ENCODE measurements at places on chromosomes 1 and 21. TPM values are rescaled to one million over a fixed set of nuclear protein-coding genes. Genes with fewer than 3 reads are reported as not detected.

- peaks cover 9% of the 10 kb centered on the region for H3K27me3 ChIP-seq
- no peak overlapping the region for H3K27ac ChIP-seq
- no peak for DNase-seq
- H3K4me3 ChIP-seq, result no peak overlapping the region
- H3K4me1 ChIP-seq, result no peaks in the 10 kb centered on the region
Measured at GRCh38 chr21:42063571-42064521, 7.3 kb upstream of the UMODL1 start.

DNA sequence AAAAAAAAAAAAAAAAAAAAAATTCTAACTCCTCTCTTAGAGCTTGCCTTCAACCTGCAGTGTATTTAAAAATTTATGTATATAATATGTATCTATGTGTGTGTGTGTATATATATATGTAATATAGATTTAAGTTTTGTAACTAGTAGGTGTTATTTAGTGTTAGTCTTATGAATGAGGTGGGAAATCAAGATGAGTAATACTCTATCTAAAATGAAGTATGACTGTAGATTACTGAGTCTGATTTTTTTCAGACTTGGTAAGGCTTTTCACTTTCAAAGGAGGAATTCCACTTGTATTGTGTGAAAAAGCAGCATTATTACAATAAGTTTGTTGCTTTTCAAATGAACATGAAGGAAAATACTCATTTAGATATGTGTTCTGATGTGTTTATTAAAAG lies 5.4 kb upstream of the DNM3 start:
- peaks cover 5% of the 10 kb centered on the region for H3K27me3 ChIP-seq
- no peak for DNase-seq
- H3K4me3 ChIP-seq, result no peak overlapping the region
- H3K36me3 ChIP-seq, result no peaks in the 10 kb centered on the region
- no peak overlapping the region for H3K27ac ChIP-seq

DNA sequence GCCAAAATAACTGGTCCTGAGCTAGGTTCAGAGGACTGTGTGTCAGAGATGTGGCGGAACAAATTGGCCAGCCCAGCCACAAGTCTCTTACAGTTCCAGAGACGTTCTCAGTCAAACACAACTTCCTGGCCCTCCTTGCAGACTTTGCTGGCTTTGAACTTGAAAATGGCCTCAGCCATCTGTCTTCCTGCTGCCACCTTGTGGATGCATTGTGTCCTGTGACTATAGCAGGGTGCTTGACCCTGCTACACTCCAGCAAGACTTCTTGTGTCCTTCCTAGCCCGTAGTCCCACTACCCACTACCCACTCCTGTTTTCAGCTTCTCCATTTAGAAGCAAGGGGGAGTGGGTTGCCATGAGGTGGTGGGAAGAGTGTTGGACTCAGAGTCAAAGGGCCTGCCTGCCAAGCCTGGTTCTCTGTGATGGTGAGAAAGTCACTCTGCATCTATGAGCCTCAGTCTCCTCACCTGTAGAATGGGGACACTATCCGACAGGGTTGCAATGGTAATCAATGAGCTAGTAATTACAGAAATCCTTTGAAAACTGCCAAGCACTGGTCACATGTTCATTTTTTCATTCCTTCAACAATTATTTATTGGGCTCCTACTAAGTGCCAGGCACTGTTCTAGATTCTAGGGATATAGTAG lies 109.9 kb downstream of the IGSF21 start:
- H3K4me3 ChIP-seq, result no peak overlapping the region
- H3K4me1 ChIP-seq, result no peaks in the 10 kb centered on the region
- H3K27me3 ChIP-seq, result no peaks in the 10 kb centered on the region
- no peaks in the 10 kb centered on the region for H3K36me3 ChIP-seq

DNA sequence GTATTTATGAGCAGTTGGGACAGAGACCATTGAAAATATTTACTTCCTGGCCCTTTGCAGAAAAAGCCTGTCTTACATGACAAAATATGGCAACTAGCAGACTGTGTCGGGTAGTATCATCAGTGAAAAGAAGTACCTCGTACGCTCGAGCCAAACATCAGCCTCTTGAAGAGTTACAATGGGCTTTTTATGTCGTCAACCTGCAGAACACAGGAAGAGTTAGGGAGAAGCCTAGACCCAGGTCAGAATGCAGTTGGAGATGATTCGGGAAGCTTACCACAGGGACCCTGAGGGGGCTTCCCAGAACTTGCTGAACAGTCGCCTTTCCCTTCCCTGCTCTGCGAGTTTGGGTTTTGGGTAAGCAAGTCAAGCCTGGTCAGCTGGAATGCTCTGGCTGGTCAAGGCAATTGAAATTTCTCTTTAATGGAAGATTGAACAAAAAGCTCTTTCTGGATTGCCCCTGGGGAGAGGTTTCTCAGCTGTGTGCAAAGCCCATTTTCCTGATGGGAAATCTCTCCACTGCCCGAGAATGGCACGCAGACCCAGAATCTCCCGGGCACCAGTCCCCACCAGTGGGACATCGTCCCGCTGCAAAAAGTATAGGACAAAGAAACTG lies 263.6 kb upstream of the TMEM51 start:
- no peaks in the 10 kb centered on the region for H3K4me1 ChIP-seq
- peaks cover 8% of the 10 kb centered on the region for H3K27me3 ChIP-seq
- H3K36me3 ChIP-seq, result no peaks in the 10 kb centered on the region
- H3K4me3 ChIP-seq, result no peak overlapping the region
- DNase-seq, result no peak

DNA sequence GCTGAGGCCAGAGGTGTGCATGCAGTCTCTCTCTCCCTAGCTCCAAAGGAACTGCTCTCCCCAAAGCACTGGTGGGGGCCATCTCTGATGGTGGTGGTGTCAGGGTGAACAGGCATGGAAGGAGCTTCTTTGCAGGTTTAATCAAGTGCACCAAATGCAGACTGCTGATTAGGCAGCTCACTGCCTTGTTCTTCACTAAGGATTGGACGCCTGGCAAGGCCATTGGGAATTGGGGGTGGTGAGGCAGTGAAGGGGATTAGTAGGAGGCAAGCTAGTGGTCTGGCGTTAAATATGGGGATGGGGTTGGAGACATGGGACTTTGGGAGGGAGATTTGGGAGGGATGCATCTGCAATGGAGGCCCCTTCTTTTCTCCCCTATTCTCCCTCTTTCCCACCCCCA lies 1.5 kb downstream of the CACNA1E start:
- DNase-seq, result no peak
- peaks cover 47% of the 10 kb centered on the region for H3K27me3 ChIP-seq
- no peak overlapping the region for H3K27ac ChIP-seq
- no peaks in the 10 kb centered on the region for H3K36me3 ChIP-seq

- H3K27me3 ChIP-seq, result no peaks in the 10 kb centered on the region
- H3K4me3 ChIP-seq, result peak overlapping the region; percentile 86
- peaks cover 35% of the 10 kb centered on the region for H3K4me1 ChIP-seq
- DNase-seq, result no peak
- peak overlapping the region; percentile 95 for H3K27ac ChIP-seq
- no peaks in the 10 kb centered on the region for H3K36me3 ChIP-seq
Measured at GRCh38 chr1:156750711-156751450, 594 bp downstream of the HDGF start.

DNA sequence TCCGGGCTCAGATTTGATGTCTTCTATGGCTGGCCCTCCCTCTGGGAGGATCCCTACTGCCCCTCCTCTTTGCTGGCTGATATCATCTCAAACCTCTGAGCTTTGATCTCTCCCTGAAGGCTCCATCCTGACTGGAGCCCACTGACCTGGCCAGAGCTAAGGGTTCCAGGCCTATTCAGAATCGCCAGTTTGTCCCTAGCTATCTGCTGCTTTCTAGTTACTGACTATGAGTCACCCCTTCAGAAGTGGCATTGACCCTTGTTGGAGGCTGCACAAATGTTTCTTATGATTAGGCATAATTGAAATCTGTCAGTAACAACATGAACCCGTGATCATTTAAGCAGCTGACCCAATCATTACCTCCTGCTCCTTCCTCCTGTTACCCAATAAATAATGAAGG lies 87.1 kb downstream of the ABCA4 start:
- no peaks in the 10 kb centered on the region for H3K27me3 ChIP-seq
- no peak overlapping the region for H3K4me3 ChIP-seq
- peaks cover 22% of the 10 kb centered on the region for H3K4me1 ChIP-seq
- no peak overlapping the region for H3K27ac ChIP-seq

- H3K4me3 ChIP-seq, result no peak overlapping the region
- H3K4me1 ChIP-seq, result peaks cover 18% of the 10 kb centered on the region
- no peaks in the 10 kb centered on the region for H3K36me3 ChIP-seq
- no peak for DNase-seq
- no peaks in the 10 kb centered on the region for H3K27me3 ChIP-seq
Measured at GRCh38 chr1:9688599-9688998, 37.1 kb downstream of the PIK3CD start.

DNA sequence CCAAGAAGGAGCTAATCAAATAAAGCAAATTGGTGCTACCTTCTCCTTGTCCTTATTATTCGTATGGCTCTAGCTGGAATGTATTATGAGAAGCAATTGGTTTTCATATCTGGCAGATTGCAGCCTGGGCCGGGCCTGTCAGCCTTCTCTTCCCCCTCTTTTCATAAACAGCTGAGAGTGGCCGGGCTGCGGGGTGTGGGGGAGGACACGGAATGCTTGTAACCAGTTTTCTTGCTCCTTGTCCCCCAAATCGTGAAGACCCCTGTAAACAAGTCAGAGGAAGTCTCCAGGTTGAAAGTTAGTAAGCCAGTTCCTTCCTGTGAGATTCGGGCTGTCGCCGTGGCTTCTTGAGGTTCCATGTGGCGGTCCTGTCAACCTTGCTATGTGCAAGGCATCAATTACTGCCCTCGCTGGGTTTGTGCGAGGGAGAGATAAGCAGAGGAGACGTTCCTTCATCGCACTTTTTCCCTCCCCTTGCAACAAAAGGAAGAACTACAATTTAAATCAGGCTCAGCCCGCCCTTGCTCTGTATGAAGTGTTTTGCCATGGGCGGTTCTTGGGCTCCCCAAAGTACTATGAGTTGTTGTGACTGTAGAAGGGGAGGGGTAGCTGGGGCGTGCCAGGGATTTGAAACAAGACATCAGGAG lies 450.7 kb downstream of the CAMTA1 start:
- no peak overlapping the region for H3K4me3 ChIP-seq
- H3K4me1 ChIP-seq, result no peaks in the 10 kb centered on the region
- no peak for DNase-seq
- no peak overlapping the region for H3K27ac ChIP-seq
- H3K36me3 ChIP-seq, result no peaks in the 10 kb centered on the region

- H3K36me3 ChIP-seq, result no peaks in the 10 kb centered on the region
- H3K27ac ChIP-seq, result no peak overlapping the region
- no peaks in the 10 kb centered on the region for H3K27me3 ChIP-seq
- H3K4me3 ChIP-seq, result no peak overlapping the region
- no peak for DNase-seq
Measured at GRCh38 chr1:216832192-216832591, 109.0 kb upstream of the ESRRG start.

Gene BLACAT1
- under 0.01 TPM for total RNA-seq

Gene TNFRSF14
- 1.3 TPM for total RNA-seq

Gene CD1D
- not detected for total RNA-seq
